ENCODE measurements at places on chromosomes 12 and 14. TPM values are rescaled to one million over a fixed set of nuclear protein-coding genes. Genes with fewer than 3 reads are reported as not detected.

Gene GALNT16
- 1.3 TPM for polyA plus RNA-seq

Gene HOXC6
- 0.18 TPM for polyA plus RNA-seq

Gene TAS2R14
- polyA plus RNA-seq: 0.48 TPM

Gene CLEC6A
- polyA plus RNA-seq: 2.0 TPM

Gene NDRG2
- polyA plus RNA-seq: 46.1 TPM

GRCh38 chr12:65220761-65221160, 51.4 kb downstream of the LEMD3 start:
- no peak for DNase-seq

DNA sequence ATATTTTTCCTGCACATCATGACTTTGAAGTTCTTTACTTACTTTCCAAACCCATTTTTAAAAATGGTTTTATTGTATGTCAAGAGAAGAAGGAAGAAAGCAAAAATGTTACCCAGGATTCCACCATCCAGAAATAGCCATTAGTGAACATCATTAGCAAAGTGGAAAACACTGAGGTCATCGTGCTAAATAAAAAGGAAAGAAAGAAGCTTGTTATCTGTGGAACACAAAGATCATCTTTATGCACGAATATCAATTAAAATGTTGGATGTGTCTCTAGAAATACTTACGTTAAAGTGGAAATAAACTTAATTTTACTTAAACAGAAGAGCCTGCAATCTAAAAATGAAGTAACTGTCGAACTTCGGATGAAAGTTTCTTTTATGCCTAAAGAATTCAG, 27.3 kb downstream of the SFSWAP start:
- no peak for DNase-seq

DNA sequence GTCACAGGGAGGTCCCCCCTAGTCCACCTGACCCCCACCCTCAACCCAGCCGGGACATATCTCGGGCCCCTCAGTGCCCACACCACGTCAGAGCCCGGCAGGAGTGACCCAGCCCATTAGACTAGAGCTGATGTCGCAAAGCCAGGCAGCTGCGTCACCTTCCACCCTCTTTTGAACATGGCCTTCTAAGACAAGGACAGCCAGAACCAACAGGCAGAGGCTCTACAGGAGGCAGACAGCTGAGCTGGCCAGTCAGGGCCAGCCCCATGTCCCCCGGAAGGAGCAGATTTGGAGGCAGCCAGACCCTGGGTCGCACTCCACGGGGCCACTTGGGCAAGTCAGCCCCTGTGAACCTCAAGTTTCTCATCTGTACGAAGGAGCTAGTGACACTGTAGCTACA, 44.1 kb downstream of the SCARB1 start:
- no peak for DNase-seq

DNA sequence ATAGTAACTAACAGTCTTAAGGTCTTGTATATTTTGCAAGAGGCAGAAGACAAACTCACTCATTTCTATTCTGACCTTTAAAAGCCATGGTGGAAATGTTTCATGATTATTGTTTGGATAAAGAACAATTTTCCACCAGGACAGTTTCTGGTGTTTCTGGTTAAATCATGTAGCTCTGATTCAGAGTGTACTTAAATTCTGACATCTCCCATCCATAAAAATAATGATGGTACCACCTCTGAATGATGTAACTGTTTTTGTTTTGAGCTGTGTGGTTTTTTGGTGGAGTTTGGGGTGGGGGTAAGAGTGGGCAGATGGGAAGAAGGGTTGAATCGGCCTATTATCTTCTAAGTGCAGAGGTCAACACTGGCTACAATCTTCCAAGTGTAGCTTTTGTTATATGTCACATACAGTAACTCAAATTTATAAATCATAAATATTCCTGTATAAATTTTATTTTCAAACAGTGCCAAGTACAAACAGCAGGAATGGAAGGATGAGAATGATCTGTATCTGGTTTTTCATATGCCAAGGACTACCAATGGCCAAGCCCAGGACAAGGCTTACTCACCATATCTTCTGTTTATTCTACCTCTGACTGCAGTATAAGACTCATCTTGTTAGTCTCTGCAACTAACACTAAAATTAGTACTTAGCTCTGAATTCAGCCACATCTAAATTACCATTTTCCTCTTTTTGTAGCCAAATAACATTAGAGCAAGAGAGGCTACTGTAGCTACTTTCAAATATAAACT, 108.7 kb downstream of the BCAT1 start:
- DNase-seq: no peak

DNA sequence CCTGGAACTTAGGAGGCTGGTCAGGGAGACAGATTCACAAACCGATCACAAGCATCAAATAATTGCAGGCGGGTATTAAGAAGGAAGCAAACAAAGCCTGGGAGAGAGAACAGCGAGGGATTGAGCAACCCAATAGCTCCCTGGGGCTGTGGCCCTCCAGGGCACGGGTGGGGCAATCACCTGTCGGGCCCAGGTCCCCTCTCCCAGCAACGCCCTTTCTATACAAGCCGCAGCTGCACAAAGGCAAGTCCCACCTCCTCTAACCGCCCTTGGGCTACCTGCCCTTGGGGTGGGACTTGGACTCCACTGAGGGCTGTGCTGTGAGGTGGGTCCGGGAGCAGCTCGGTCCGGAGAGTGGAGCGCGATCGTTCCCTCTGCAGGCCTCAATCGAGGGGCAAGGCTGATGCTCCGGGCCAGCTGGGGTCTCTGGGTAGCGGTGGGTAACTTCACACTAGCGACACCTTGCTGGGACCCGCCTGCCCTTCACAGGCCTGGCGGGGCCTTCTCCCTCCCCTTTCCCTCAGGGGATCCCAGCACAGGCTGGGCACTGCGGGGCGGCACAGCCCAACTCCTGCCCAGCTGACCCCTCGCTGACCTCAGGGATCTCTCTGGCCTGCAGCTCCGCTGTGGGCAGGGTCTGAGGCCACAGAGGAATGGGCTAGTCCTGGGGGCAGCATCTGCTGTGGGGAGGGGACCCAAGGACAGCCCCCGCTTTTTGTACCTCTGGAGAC, 8.0 kb downstream of the PHB2 start:
- DNase-seq: no peak

DNA sequence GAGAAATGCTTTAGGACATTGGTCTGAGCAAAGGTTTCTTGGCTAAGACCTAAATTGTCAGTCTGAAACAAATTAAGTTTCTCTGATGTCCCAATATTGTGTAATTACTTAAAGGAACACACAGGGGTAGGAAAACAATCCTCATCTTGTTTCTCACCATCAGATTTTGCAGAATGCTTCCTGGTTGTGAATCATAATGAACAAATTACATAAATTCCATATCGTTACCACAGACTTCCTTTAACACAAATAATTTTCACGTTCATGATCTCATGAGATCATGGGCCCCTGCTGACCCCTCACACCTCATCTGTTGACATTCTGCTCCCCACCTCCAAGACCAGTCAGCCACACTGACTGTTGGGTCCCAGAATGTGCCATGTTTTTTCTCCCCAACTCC, 194.1 kb downstream of the MON2 start:
- no peak for DNase-seq

DNA sequence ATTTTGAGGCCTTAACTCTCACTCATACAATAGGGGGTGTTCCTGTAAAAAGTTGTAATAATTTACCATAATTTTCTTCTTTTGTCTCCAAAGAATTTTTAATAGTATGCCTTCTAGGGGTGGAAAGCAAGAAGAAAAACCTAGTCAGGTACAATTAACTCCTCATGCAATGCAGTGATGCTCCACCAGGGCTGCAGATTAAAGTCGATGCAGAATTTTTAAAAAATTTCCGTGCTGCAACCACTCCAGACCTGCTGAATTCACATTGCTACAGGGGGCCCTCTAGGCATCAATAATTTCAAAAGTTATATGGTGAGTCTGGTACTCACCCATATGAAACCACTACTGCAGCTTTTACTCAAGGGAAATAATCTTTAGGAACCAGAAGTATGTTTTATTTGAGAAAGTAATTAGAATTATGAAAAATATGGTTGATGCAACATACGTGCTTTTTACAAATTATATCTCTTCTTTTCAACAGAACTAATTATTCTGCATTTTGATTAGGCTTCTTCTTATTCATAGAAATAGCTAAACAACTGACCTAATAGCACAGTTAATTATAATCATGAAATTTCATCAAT, 353.2 kb downstream of the BCAT1 start:
- DNase-seq: no peak

DNA sequence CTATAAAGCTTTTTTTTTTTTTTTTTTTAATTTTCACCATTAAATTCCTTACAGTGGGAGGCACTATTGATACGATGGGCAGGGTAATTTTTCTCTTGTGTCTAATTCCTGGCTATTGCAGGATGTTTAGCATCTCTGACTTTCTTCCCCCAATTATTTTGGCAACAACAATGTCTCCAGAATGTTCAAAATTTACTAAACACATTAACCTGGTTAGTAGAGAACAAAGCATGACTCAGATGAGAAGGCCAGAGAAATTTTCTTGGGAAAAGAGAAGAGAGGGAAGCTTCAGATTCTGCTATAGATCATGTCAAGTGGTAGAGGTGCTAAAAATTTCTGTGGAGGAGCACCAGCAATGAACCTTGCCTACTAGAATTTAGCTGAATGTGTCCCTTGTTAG, 171.5 kb upstream of the PRICKLE1 start:
- no peak for DNase-seq

Data from lung (tissue), 17 donors.